ENCODE measurements at places on chromosomes 5 and 9. TPM values are rescaled to one million over a fixed set of nuclear protein-coding genes. Genes with fewer than 3 reads are reported as not detected.

Gene SLCO4C1
- total RNA-seq: 0.55 TPM

Gene WDR38
- total RNA-seq: not detected

Gene IL9
- not detected for total RNA-seq

GRCh38 chr5:156120777-156121176 lies 206.2 kb upstream of the SGCD start:
- no peak for DNase-seq

GRCh38 chr9:88949425-88949824 lies 41.8 kb upstream of the S1PR3 start:
- DNase-seq: peak; percentile 31

DNA sequence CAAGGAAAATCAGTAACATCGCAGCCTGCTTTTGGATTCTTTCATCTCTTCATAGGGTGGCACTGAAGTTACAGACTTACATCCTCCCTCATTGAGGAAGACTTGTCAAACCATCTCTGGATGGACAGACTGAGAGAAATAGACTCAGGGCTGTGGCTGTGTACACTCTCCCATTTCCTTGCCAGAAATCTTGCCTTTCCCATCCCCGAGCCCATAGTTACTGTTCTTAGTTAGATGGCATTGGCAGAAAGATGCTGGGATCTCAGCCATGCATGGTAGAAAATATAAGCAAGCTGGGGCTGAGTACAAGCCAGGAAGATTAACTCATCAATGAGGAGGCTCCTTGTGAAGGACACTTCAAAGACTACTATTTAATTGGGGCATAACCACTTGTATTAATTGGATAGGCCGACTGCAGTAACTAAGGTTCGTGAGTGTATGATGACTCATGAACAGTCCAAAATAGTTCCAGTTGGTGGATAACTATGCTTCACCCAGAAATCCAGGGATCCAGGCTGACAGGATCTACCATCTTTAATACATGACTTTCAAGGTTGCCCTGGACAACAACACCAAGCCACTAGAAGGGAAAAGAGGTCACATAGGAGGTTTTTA lies 137.9 kb downstream of the TMEM38B start:
- DNase-seq: no peak

- no peak for DNase-seq
Observed at GRCh38 chr5:111854186-111854585, 97.2 kb upstream of the NREP start.

DNA sequence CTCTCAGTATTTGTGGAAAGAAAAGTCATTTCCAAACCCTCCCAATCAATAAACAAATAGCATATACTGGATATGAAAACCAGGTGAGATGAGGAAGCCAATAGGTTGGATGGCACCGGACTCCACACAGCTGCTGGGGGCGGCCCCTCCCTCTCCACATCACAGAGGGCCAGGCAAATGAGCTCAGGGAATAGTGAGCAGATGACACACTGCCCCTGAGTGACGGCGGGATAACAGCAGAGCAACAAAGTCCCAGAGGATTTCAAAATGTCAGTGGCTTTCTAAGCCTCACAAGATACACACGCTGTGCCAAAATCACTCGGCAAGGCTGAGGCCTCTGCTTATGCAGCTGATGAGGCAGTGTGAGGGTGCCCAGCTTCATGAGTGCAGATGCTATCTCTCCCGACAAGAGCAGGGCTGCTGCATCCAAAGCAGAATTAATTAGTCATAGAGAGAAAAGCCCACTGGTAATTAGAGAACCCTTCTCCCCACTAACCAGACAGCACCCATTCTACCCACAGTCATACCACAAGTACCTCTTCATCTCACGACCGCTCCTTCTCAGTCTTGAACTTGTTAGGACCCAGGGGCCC lies 235.0 kb upstream of the NFIL3 start:
- no peak for DNase-seq

GRCh38 chr9:121141706-121142105 lies 60.0 kb downstream of the RAB14 start:
- no peak for DNase-seq

DNA sequence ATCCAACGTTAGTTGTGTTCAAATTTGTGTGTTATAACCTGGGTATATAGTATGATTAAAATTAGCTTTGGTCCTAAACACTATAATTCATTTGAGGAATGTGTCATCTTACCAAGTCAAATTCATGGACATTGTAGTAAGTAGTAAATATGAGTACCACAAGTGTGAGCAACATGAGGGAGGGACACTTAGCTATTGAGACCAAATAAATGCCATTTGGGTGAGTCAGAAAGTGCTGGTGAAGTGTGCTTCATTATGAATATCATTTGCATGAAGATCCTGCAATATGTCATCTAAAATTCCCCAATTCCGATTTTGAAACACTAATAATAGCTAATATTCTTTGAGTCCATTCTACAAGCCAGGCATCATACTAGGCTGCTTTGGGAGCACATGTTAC lies 336.7 kb upstream of the KIF2A start:
- DNase-seq: no peak

DNA sequence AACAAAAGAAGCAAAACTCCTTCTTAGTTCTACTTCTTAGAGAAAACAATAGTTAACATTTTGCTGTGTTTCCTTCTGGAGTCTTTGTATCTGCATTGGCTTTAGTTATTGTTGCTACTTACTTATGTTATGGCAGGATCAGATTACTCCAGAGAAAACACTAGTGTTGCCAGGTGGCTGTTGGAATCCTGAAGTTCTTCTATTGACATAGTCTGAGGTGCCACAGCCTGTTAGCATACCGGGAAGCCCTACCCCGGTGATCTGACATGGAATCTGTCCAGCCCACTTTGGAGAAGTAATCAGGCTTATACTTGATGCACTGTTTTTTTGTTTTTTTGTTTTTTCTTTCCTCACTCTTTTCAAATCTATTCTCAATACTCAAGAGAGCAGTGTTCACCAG lies 68.5 kb upstream of the CEP78 start:
- DNase-seq: no peak

DNA sequence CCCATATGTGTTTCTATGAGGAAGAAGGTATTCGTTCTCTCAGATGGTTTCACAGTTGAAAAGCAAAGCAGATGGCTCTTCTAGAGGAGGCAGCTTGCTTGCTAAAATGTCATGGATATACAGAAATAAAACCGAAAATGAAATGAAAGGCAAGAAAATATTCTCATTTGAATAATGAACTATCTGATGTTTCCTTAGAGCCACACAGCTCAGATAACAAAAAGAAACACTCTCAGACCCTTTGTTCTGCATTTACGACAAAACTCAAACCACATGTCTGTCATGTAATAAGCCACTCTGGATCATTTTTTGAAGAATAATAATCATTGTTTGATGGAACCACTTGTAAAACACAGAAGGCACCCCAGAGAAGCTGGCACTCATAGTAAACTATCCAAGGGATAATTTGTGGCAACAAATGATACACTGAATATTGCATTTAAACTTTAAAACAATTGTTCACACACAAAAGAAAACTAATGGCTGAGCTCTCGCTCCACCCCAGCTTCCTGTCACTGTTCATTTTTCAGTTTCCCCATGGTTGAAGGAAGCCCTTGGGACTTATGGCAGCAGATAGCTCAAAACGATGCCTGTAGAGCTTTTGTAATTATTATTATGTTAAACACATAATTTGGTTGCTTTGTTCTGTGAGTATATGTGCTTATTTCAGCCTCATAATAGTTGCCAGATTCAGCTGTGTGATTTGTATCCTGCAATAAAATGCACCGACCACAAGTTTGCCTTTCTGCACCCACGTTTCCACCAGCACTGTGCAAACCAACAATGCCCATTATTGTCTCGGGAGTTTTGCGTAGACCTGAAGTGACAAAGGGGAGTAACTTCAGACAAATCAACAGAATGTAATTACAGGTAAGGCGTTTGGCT lies 256.0 kb downstream of the TMEM167A start:
- no peak for DNase-seq

- DNase-seq: no peak
Observed at GRCh38 chr5:40985501-40985900, 76.2 kb downstream of the C7 start.

DNA sequence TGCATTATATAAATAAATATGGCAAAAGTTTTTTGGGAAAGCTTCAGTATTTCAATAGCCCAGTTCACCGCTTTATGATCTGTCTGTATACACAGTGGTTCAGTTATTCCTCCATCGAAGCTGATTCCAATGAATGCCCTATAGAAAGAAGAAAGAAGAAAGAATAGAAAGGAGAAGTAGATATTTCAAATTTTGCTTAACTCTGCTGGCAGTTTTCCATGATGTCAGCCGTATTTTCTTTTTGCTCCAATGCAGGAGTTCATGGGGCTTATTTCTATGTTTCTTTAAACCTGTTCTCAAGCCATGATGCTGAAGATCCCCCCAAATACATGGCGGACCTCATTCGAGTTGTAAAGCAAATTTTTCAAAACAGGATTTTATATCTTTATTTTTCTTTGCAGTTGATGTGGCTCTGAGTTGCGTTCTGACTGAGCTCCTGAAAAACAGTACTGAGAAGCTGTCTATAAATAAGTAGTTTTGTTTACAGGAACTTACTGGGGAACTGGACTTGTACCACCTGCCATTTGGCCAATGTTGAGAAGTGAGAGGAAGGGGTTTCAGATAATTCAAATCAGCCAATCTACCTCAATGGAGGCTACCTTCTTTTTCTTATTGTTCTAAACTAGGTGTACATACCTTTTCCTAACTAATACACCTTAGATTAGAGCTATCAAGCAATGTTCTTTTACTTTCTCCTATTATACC lies 418.5 kb upstream of the MEF2C start:
- no peak for DNase-seq

DNA sequence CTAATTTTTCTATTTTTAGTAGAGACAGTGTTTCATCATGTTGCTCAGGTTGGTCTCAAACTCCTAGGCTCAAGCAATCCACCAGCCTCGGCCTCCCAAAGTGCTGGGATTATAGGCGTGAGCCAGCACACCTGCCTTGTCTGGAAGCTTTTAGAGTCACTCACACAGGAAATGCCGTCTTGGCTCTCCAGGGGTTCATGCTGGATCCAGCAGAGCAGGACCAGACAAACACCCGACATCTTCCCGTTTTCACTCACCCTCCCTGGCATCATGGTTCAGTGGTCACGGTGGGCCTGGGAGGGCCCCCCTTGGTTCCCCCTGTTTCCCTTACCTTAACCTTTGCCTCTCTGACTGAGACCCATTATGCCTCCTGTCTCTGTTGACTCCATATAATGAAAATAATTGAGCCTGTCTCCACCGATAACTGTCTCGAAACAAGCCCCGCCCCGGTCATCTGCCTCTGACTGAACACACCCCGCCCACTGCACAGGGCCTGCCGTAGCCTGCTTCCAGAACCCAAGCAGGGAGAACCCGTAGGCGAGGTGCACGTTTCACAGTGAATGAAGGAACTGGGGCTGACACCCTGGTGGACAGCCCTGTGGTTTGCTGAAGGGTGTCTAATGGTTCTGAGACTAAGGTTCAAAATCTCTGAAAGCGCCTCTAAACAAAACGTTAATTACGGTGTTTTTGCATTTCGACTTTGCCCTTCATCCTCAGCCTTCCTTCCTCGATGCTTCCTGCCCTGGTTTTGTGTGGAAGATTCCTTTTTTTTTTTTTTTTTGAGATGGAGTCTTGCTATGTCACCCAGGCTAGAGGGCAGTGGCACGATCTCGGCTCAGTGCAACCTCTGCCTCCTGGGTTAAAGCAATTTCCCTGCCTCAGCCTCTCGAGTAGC lies 39.7 kb upstream of the SPRY4 start:
- DNase-seq: no peak

DNA sequence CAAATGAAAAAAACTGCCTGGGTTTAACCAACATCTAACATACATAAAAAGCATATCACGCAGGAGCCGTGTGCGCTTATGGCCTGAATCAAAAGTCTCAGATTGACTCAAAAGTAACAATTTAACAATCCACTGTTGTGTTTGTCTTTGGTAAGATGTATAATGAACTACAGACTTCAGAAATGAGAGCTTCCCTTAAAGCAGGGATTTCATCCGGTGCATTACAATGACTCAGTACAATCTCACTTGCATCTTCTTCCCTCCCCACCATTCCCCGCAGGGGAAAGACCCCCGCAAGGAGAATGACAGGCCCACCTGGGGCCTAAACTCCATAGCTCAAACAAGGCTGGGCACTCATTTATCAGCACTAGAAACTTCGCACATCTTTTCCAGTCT lies 1.4 kb downstream of the ZFR start:
- peak; percentile 51 for DNase-seq

DNA sequence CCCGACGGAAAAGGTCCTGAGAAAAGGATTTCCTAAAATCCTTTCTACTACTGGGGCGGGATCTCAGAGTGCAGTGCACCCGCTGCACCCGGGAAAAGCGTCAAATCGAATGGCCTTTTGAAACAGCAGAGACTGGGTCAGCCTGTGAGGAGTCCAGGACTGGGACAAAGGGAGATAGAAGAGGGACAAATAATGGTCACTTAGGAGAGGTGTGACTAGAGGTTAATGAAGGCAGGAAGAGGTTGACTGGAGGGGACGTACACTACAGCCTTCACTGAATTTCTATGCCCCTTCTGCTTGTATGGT lies 1.5 kb downstream of the PLPPR1 start:
- DNase-seq: no peak

DNA sequence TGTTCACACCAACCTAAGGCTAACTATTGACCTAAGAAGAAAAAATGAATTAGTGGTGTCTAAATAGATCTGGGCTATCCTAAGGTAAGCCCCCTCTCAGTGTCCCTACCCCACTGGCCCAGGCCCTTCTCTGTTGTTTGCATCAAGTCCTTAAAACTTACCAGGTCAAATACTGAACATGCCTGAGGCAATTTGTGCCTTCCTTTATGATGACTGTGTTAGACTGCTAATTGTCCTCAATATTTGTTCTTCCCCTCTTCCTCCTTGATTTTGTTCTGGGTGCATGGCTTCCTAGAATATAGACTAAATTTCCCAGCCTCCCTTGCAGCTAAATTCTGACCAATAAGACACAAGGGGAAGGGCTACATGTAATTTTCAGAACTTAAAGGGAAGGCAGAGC lies 199.9 kb downstream of the ADAMTS12 start:
- no peak for DNase-seq

GRCh38 chr9:105608721-105609598 lies 51.0 kb downstream of the FKTN start:
- no peak for DNase-seq

DNA sequence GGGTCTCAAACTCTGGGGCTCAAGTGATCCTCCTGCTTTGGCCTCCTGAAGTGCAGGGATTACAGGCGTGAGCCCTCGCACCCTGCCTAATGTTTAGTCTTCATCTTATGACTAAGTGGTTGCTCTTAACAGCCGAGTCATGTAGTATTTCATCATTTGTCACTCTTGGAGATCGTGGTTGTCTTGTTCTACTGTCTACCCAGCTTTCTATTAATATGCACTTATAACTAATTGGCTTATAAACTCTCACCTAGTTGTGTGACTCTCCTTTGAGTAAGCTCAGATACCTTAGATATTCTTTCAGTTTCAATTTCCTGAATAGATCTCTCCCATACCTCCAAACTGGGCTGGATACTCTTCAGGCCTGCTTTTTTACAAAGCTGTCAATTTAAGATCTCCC lies 19.9 kb downstream of the SLC44A1 start:
- no peak for DNase-seq

DNA sequence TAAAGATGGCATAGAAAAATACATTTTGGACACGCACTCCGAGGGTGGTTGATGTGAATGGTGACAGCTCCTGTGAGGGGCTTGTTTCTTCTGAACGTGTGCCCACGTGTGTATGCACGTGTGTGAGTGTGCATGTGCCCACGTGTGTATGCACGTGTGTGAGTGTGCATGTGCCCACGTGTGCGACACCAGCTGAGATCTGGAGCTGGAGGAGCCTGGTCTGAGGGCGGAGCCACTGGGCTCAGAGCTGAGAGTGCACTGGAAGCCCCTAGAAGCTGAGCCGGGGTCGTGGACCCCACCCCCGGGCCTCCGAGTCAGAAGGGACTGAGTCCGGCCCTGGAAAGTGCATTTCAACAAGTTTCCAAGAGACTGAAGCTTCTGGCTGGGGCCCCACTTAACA lies 282.5 kb upstream of the IRX4 start:
- no peak for DNase-seq
